Upper lobe of right lung (tissue), 1 donor: ENCODE measurements at places on chromosomes 1 and 21. TPM values are rescaled to one million over a fixed set of nuclear protein-coding genes. Genes with fewer than 3 reads are reported as not detected.

- no peaks in the 10 kb centered on the region for H3K27me3 ChIP-seq
- no peaks in the 10 kb centered on the region for H3K4me1 ChIP-seq
- H3K4me3 ChIP-seq: no peak overlapping the region
- H3K36me3 ChIP-seq: no peaks in the 10 kb centered on the region
- DNase-seq: no peak
These were observed 65.4 kb downstream of the RUNX1 start for GRCh38 chr21:34983680-34984086.

- H3K4me3 ChIP-seq: no peak overlapping the region
- no peak overlapping the region for H3K27ac ChIP-seq
- H3K4me1 ChIP-seq: no peaks in the 10 kb centered on the region
- no peaks in the 10 kb centered on the region for H3K36me3 ChIP-seq
- H3K27me3 ChIP-seq: no peaks in the 10 kb centered on the region
- no peak for DNase-seq
These were observed 129.9 kb downstream of the ZNF281 start for GRCh38 chr1:200279810-200280411.

DNA sequence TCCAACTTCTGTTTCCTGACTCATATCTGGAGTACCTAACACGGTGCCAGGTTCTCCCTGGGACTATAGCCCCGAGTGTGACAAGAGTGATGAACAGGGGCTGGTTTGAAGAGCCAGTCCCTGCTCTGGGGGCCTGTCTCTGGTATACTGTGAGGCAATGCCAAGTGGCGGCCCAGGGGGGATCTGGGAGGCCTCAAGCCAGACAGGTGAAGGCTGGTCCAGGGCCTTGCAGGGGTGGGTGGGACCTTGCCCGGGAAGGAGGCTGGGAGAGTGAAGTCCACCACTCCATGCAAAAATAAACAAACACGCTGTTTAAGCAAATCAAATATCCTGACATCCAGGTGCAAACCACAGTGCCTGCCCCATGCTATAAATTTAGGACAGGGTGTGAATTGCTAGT is 6.8 kb upstream of the PLXNA2 start:
- no peak overlapping the region for H3K4me3 ChIP-seq
- H3K27me3 ChIP-seq: no peaks in the 10 kb centered on the region
- no peak for DNase-seq
- H3K27ac ChIP-seq: no peak overlapping the region

GRCh38 chr1:29581256-29581655 is 344.9 kb downstream of the PTPRU start:
- H3K36me3 ChIP-seq: no peaks in the 10 kb centered on the region
- no peak overlapping the region for H3K4me3 ChIP-seq
- DNase-seq: no peak
- no peaks in the 10 kb centered on the region for H3K27me3 ChIP-seq

DNA sequence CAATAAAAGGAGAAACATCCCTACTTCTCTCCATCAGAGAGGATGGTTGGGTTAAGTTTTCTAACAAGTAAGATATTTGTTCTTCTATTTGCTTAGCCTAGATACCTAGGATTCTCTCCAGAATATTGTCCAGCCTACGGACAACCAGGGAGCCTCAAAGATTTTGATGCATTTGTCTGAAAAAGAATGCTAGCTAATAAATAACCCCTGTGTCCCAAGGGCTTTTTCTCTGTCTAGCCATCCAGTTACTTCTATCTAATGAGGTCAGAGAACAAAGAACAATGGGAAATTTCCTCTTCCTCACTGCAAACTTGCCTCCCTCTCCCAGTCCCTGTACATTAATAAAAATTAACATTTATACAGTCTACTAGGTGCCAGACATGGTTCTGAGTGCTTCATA is 810 bp downstream of the RGS5 start:
- H3K36me3 ChIP-seq: no peaks in the 10 kb centered on the region
- peaks cover 4% of the 10 kb centered on the region for H3K4me1 ChIP-seq
- peak overlapping the region; percentile 11 for H3K4me3 ChIP-seq
- no peak overlapping the region for H3K27ac ChIP-seq

- no peaks in the 10 kb centered on the region for H3K27me3 ChIP-seq
- H3K4me1 ChIP-seq: peaks cover 34% of the 10 kb centered on the region
These were observed 1.4 kb downstream of the LRRC41 start for GRCh38 chr1:46301808-46302640.

GRCh38 chr1:78267513-78268218 is 221.9 kb downstream of the GIPC2 start:
- H3K27ac ChIP-seq: no peak overlapping the region
- no peaks in the 10 kb centered on the region for H3K27me3 ChIP-seq
- H3K4me1 ChIP-seq: no peaks in the 10 kb centered on the region
- no peak for DNase-seq
- no peak overlapping the region for H3K4me3 ChIP-seq

GRCh38 chr1:205951746-205952145 is 8.5 kb upstream of the SLC26A9 start:
- no peaks in the 10 kb centered on the region for H3K27me3 ChIP-seq
- no peak for DNase-seq
- no peaks in the 10 kb centered on the region for H3K4me1 ChIP-seq

DNA sequence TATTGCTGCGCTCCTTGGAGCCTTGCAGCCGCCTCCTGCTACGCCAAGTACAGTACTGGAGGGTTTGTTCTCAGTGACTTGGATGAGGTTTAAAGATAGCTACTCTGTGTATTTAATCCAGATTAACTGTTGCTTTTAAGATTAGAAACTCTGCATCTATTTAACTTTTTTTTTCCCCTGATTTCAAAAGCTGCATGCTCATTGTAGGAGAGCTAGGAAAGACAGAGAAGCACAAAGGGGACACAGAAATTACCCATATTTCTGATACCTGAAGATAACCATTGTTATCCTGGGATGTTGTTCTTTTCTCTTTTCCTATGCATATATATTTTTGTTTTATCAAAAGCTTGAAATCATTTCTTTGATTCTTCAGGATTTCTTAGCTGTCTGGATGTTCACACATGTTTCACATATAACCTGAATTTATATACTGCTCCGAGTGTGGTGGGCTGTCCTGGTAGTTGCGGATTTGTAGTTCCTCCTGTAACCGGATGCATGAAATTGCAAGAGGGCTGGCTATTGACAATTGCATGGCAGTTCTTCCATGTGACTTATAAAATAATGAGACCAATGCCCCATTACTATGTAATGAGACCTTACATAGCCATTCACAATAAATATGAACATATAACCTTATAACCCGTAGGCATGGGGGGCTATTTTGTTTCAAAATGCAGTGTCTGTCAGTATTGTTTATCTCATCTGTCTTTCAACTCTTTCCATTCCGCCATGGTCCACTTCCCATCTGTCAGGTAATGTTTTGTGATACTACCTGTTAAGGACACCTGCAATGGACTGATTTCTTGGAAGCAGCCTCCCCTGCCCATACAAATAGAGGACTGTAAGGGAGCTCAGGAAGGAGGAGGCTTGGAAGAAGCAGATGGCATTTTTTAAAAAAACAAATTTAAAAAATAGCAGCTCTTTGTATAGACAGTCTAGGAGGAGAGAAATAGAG is 1.4 kb downstream of the RAVER2 start:
- peak overlapping the region; percentile 82 for H3K4me3 ChIP-seq
- DNase-seq: no peak
- no peaks in the 10 kb centered on the region for H3K27me3 ChIP-seq
- peaks cover 18% of the 10 kb centered on the region for H3K4me1 ChIP-seq
- no peaks in the 10 kb centered on the region for H3K36me3 ChIP-seq

- H3K4me3 ChIP-seq: no peak overlapping the region
These were observed 90.7 kb downstream of the GALNT2 start for GRCh38 chr1:230157420-230158390.

DNA sequence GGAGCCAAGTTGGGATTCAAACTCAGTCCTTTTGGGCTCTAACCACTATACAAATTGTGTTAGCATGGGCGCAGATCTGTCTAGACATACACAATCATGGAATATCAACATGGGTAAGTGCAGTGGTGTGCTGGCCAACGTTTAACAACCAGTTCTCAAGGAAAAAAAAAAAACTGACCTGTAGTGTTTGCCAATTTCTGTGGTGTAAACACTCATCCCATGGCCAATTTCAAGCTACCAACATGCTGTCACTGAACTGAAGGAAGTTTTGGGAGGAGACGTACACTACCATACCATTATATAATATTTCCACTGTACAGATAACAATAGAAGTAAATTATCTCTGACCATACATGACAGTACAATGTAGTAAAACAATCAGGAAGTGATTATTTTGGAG is 3.2 kb downstream of the TCEA3 start:
- H3K4me3 ChIP-seq: no peak overlapping the region
- no peak for DNase-seq
- H3K27ac ChIP-seq: no peak overlapping the region
- no peaks in the 10 kb centered on the region for H3K27me3 ChIP-seq
- peaks cover 23% of the 10 kb centered on the region for H3K4me1 ChIP-seq
- no peaks in the 10 kb centered on the region for H3K36me3 ChIP-seq

The GCLM gene
- 24.5 TPM for total RNA-seq

The PTGS2 gene
- 30.4 TPM for total RNA-seq

The LYPD8 gene
- total RNA-seq: not detected

The C1QC gene
- total RNA-seq: 353 TPM

The DNAH14 gene
- 14.9 TPM for total RNA-seq

The IL19 gene
- total RNA-seq: not detected
